ENCODE measurements at places on chromosomes 7 and 10.

- no peak for DNase-seq
Observed at GRCh38 chr7:92095380-92095779, 38.9 kb downstream of the CYP51A1 start.

GRCh38 chr10:97852840-97853405, 3.3 kb downstream of the GOLGA7B start:
- DNase-seq = no peak

DNA sequence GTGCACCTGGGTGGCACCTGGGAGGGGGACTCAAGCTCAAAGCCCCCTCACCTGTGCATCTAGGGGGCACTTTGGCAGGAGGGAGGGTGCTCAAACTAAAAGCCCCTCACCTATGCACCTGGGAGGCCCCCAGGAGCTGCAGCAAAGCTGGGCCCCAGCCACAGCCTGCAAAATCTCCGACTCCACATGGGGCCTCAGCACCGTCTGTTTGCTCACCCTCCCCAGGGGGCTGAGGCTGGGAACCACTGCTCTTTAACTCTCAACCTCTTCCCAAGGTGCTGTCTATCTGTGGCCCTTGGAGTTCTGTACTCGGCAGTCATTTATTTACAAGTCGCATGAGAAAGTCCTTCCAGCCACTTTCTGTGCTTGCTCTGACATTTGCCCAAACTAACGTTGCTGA, 458.4 kb downstream of the DNAJB6 start:
- DNase-seq = no peak

GRCh38 chr10:65720901-65721300, 1204.9 kb upstream of the LRRTM3 start:
- DNase-seq = no peak

DNA sequence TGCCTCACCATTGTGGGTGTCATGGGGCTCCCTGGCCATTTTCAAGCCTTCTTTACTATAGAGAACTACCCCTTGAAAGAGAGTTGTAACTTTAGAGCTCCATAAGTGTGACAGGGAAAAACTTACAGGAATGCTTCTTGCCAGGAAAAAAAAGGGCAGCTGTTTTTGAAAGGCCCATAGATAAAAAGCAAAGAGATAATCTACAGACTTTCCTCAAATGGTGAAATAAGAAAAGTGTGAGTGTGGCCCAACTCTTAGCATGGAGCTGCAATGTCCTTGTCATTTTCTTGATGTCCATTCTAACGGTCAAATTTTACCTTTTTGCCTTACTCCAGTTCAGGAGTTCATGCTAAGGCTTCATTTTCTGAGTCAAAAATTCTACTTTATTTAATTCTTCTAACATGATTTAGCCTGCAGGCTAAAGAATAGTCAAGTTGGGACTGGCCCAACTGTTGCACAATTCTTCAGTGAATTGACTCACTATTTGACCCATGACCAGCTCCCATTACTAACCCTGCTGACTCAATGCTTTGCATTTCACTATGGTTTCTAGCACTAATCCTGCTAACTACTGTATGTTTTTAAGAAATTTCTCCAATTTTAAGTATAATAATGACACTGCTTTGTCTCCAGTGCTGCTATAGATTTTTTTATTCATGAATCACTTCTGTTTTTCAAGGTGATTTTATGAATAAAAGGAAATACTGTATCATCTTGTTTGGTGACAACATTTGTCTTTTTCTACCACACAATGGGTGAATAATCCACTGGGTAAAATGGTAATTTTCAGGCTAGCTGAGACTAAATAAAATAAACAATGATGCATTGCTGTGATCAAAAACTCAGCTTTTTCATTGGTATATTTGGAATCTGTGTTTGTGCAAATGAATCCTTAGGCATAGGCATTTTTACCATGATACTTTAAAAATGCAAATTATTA, 41.4 kb upstream of the SGCE start:
- DNase-seq = no peak

DNA sequence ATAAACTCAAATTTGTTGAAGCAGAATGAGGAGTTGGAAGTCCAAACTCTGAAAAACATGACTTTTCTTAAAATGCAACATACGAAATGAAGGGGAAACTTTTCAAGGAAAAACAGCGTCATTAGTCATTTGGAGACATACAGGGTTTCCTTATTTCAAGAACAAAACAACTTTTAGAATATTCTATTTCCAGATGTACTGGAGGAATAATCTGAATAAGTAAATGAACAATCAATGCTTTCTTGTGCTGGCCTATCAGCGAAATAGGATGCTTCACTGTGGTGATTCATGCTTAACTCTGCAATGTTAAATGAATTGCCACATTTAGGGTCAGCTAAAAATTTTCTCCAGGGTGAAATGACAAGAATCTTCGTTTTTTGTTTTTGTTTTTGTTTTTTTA, 114.3 kb downstream of the SEMA3C start:
- DNase-seq = no peak

- no peak for DNase-seq
Observed at GRCh38 chr7:86760236-86760635, 116.5 kb downstream of the GRM3 start.

GRCh38 chr7:150338166-150338829, 3.1 kb downstream of the RARRES2 start:
- DNase-seq = no peak

- DNase-seq = no peak
Observed at GRCh38 chr10:101686133-101686925, 8.6 kb downstream of the FBXW4 start.

- DNase-seq = no peak
Observed at GRCh38 chr10:90451283-90451682, 406.6 kb downstream of the HTR7 start.

DNA sequence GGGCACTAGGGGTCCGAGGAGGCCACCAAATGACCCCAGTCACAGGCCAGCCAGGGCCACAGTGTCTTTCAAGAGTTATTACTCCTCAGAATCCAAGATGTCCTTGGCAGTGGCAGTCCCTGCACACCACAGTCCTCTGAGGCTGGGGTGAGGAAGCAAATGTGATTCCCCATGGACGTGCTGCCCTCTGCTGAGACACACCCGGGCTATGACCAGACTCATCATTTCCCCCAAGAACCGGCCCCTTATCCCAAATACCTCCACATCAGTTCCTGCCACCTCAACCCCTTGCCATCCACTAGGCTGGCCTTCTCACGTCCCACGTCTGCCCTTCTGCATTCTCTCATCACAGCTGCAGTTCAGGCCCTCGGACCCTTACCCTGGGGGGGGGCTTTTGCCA, 5.0 kb downstream of the PRKAG2 start:
- no peak for DNase-seq

GRCh38 chr10:126081841-126082466, 185.6 kb downstream of the FANK1 start:
- DNase-seq = no peak

- DNase-seq = no peak
Observed at GRCh38 chr7:137454246-137454724, 110.8 kb upstream of the PTN start.

- DNase-seq = no peak
Observed at GRCh38 chr7:10418985-10419384, 554.7 kb upstream of the PHF14 start.

DNA sequence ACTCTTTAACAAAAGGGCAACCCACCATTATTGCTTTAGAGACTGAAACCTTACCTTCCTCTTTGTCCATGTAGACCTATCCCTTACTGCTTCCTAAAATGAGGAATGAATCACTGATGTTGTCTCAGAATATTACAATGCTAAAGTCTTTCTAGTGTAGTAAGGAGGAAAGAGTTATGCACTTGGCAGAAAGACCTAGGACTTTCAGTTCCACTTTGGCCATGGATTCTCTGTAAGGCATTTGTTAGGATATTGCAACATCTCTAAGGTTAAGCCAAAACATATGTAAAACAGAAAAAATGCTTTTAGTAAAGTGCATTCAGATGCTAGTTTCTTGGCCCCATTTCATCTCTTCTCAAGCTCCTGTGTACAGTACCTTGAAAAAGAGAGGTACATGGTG, 230.9 kb downstream of the PARD3 start:
- DNase-seq = no peak

DNA sequence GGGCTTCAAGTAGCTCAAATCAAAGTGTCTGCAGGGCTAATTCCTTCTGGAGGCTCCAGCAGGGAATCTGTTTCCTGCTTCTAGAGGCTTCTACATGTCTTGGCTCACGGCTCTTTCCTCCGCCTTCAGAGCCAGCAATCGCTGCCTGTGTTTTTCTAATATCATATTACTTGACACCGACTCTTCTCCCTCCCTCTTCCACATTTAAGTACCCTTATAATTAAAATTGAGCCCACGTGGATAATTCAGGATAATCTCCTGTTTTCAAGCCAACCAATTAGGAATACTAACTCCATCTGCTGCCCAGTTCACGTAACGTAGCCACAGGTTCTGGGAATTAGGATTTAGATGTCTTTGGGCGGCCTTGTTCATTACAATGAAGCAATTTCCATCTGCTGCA, 372.2 kb downstream of the DPP6 start:
- DNase-seq = no peak

DNA sequence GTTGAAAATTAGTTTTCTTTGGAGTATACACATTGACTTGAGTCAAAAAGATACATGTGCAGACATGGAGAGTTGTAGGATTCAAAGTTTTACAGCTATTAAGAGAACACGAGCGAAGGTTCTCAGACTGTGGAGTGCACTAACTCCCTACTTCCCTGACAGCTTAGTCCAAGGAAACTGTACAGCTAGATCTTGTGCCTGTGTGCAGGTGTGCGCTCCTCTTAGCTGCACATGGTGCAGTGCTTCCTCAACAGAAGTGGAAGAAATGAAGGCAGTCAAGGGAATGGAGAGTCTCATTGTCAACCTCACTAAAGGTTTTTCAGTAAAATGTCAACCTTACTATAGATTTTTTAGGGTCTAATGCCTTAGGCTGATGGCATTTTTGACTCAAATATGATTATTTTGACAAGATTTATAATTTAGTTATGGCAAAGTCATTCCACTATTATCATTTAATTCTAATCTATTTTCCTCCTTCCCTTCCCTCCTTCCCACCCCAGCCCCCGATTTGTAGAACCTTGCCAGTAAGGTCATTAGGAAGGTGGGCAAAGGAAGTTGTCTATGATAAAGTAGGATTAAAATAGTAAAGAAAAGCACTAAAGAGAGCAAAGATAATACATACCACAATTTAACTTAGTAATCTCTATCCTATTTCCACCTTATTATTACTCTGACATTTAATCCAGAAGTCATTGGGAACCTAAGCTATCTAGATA, 13.6 kb downstream of the PDK4 start:
- DNase-seq = no peak

GRCh38 chr7:131547589-131547988, 8.8 kb downstream of the PODXL start:
- DNase-seq = no peak

GRCh38 chr10:131946880-131947279, 34.8 kb downstream of the BNIP3 start:
- DNase-seq = no peak

- no peak for DNase-seq
Observed at GRCh38 chr10:84341983-84342382, 13.6 kb downstream of the CCSER2 start.

Data from mesothelial cell of epicardium (in vitro differentiated cells).